A549 (cell line): ENCODE measurements at places on chromosomes 12 and 14. TPM values are rescaled to one million over a fixed set of nuclear protein-coding genes. Genes with fewer than 3 reads are reported as not detected.

ACOT4 gene
- 1.6 TPM in 3 replicates for polyA plus RNA-seq

BDKRB1 gene
- polyA plus RNA-seq, result 2.6 to 3.3 TPM (median 2.8 TPM) in 3 replicates

TSPAN8 gene
- polyA plus RNA-seq, result not detected in 3 replicates

AICDA gene
- polyA plus RNA-seq, result 0.05 to 0.16 TPM (median 0.05 TPM) in 3 replicates

TMEM30B gene
- polyA plus RNA-seq, result 0.16 to 0.21 TPM (median 0.18 TPM) in 3 replicates

ARHGEF40 gene
- polyA plus RNA-seq, result 7.9 to 9.9 TPM (median 9.6 TPM) in 3 replicates

POTEM gene
- not detected in 3 replicates for polyA plus RNA-seq

TSHR gene
- not detected in 3 replicates for polyA plus RNA-seq

PKP2 gene
- polyA plus RNA-seq, result 2.3 to 3.0 TPM (median 2.3 TPM) in 3 replicates

NKX2-1 gene
- polyA plus RNA-seq, result not detected in 3 replicates

PIWIL1 gene
- not detected in 3 replicates for polyA plus RNA-seq

LRRC10 gene
- polyA plus RNA-seq, result not detected in 3 replicates

RERG gene
- polyA plus RNA-seq, result 0.46 to 0.79 TPM (median 0.66 TPM) in 3 replicates

EGLN3 gene
- 3.4 to 3.8 TPM (median 3.5 TPM) in 3 replicates for polyA plus RNA-seq

- DNase-seq, result no peak
These were observed 48.8 kb downstream of the IPO8 start for GRCh38 chr12:30646821-30647220.

DNA sequence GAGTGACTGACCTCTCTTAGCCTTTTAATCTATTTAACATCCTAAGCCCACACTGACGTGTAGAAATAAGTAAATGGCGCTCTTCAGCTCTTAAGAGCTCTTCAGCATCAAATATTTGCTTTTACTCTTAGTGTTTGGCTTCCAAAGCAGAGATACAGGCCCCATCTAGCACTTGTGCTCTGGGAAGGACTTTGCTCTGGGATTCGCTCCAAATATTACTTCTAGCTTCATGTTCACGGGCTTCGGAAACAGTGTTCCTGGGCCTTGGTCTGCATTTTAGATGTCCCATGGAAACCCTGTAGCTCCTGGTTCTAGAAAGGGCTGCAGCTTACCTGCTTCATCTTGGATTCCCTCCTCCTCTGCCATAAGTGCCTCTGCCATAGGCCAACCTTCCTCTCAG is 2.7 kb upstream of the NKX2-8 start:
- no peak for DNase-seq

DNA sequence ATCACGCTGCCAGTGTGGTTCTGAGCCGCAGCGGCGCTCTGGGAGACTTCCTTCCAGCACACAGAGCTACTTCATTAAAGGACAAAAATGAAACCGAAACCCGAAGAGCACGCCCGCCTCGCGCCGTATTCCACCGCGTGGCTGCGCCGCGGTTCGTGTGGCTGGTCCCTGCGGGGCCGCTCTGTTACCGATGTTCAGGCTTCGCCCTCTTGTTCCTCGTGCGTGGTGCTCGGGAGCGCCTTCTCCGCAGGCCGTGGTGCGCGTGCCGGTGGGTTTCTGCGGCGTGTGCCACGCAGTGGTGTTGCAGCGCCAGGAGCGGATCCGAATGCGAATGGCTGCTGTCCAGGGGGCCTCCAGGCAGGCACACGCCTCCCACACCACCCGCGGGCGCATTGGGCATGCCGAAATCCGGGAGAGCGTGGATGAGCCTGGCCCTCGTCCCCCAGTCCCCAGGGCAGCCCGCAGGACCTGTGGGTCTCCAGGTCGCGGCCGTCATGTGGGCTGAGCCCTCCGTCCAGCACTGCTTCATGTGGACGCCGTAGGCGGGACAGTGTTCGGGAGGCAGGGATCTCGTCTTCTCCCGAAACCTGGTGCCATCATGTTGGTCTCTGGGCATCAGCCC is 91.2 kb downstream of the ADGRD1 start:
- no peak for DNase-seq

GRCh38 chr14:78398216-78398615 is 228.0 kb downstream of the NRXN3 start:
- no peak for DNase-seq

DNA sequence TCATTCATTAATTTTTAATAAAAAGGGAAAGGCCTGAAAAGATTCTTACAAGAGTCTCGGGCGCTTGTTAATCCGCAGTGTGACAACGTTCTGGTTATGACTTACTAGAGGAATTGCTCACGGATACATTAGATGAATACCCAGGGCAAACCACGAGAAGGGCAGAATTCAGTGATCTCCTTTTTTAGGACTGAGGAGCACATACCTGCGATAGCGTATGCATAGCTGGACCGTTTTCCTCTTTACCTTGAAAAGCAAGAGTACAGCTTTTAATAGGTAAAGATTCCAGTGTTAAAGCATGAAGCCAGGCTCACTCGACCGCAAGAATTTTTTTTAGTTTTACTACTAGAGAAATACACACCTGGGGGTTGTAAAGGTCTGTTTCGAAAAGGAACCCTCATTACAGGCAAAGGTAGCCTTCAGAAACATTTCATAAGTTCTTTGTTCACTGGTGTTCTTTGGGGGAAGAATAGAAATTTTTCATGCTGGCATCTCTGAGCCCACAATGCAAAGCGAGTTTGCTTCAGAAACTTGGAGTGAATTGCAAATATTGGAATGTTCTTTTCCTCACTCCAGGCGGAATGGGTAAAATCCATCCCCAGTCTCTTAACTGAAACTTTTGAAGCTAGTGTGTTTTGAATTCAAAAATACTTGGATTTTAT is 953 bp downstream of the MAPK1IP1L start:
- no peak for DNase-seq

DNA sequence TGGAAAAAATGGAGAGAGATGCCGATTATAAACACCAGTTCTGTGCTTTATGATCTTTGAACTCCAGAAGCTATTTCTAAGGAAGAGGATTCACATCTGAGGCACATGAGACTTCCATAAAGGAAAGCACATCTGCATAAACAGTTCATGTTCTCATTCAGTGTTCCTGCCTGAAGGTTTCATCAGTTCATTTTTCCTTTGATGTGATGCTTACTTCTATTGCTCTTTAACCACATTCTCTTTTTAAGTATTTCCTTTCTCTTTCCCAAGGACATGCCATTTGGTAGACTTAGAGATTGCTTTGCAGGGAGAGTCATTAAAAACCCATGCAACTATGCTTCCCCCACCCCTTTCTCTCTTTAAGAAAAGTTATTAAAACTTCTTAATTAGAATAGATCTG is 387.0 kb upstream of the FLRT2 start:
- no peak for DNase-seq

DNA sequence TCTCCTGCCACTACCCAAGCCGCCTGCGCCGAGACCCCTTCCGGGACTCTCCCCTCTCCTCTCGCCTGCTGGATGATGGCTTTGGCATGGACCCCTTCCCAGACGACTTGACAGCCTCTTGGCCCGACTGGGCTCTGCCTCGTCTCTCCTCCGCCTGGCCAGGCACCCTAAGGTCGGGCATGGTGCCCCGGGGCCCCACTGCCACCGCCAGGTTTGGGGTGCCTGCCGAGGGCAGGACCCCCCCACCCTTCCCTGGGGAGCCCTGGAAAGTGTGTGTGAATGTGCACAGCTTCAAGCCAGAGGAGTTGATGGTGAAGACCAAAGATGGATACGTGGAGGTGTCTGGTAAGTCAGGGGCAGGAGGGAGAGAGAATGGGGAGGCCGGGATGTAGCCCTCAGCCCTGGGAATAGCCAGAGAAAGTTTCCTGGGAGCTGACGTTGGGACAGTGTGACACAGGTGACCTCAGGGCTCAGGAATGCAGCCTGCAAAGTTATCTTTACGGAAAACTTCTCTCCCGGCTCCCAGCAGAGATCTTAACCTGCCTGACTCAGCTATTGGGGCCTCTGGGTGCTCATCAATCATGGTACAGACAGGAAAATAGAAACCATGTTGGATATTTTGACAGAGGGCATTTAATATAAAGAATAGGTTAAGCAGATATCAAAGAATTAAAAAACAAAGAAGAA is 747 bp downstream of the HSPB8 start:
- peak; percentile 64 for DNase-seq

- peak; percentile 13 for DNase-seq
These were observed 11.0 kb downstream of the ASB2 start for GRCh38 chr14:93965287-93965821.

DNA sequence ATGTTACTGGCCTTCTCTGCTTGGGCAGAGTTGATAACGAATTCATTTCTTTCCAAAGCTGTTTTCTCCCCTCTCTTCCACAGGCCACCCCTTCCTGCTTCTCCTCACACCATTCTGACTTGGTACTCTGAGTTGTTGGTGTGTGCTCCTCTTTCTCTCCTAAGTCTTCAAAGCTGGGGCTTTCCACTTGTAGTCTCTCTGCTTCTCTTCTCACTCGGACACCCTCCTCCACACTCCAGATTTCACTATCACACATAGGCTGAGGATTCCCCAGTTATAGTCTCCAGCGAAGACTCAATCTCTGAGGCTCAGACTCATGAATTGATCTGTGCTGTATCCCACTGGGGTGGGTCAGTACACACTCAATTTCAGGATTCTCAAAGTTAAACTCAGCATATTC is 201.0 kb downstream of the SSPN start:
- DNase-seq, result no peak

DNA sequence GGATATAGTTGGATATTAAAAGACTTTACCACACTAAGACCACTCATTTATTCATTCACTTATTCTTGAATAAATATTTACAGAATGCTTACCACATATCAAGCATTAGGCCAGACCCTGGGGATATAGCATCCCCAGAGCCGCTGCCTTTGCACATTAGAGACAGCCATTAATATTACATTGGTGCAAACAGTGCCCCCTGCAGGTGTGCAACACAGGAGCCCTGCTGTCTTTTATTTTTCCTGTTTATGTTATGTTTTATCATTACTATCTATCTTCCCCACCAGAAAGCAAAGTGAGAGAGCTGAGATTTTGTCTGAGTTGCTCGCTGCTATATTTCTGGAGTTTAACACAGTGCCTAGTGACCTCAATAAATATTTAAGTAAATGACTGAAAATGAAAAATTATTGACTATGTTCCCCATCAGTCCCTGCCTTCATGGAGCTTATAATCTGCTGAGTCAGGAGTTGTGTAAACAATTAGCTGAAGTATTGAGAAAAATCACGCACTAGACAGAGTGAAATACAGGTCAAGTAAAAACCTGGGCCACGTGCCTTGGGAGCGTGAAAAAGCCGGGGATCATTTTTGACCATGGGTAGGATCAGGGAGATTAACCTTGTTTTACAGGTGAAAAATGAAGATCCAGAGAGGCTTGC is 301.6 kb downstream of the PCNX1 start:
- no peak for DNase-seq

DNA sequence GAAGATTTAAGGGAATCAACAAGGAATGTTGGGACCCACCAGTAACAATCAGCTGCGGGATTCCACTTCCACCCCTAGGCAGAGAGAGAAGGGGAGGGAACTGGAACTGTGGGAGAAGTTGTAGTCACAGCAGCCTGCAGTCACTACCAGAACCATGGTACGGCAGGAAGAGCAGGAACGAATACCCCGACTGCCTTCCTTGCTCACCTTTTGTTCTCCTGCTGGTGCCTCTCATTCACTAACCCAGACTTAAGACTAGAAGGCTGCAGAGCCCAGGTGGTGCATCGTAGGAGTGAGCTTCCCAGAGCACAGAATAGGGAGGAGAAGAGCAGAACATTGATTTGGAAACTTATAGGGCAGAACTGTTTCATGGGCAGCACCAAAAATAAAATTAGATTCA is 154.2 kb downstream of the DYRK2 start:
- DNase-seq, result no peak

DNA sequence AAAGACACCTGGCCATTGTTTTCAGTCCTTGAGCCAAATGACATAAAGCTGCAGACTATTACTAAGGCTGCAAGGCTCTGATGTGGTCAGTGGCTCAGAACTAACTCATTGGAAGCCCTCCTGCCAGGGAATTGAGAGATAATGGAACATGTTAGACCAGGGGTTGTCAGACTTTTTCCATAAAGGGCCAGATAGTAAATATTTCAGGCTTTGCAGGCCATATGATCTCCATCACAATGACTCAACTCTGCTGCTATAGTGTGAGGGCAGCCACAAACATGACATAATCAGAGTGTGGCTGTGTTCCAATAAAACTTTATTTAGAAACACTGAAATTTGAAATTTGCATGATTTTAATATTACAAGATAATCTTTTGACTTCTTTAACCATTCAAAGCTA is 140.3 kb downstream of the TMEM30B start:
- DNase-seq, result no peak

DNA sequence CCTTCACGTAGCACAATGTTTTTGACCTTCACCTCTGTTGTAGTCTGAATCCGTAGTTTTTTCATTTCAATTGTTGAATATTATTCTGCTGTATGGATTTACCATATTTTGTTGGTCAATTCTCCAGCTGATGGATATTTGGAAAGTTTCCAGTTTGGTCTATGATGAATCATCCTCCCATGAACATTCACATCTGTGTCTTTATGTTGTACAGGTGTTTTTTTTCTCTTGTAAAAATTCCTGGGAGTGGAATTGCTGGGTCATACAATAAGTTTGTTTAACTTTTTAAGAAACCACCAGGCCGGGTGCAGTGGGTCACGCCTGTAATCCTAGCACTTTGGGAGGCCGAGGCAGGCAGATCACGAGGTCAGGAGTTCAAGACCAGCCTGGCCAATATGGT is 36.7 kb upstream of the GNG2 start:
- no peak for DNase-seq

GRCh38 chr14:32734261-32734660 is 204.4 kb upstream of the NPAS3 start:
- no peak for DNase-seq

- no peak for DNase-seq
These were observed 50.3 kb downstream of the LMO3 start for GRCh38 chr12:16555630-16556029.

- DNase-seq, result no peak
These were observed 25.3 kb upstream of the CLMN start for GRCh38 chr14:95345032-95345431.

GRCh38 chr14:96705422-96706092 is 91.6 kb upstream of the VRK1 start:
- no peak for DNase-seq

- no peak for DNase-seq
These were observed 1127.0 kb downstream of the GALC start for GRCh38 chr14:86865934-86866333.

GRCh38 chr14:35632676-35633075 is 98.7 kb downstream of the INSM2 start:
- no peak for DNase-seq

DNA sequence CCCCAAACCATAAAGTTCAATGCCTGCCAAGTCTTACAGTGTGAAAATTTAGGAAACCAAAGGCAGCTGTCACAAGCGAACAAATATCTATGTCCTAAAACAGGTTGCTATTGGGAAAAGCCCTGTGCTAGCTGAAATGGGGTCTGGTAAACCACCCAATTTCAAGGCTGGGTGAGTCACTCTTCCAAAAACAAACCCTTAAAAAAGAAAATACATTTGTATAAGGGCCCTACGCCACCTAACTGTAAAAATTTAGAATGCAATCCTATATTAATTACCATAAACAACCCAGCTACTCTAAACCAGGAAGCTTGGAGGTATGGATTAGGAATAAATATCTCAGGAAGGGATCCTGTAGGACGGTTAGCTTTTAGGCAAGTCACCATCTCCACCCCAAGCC is 32.1 kb downstream of the PRMT8 start:
- DNase-seq, result no peak

DNA sequence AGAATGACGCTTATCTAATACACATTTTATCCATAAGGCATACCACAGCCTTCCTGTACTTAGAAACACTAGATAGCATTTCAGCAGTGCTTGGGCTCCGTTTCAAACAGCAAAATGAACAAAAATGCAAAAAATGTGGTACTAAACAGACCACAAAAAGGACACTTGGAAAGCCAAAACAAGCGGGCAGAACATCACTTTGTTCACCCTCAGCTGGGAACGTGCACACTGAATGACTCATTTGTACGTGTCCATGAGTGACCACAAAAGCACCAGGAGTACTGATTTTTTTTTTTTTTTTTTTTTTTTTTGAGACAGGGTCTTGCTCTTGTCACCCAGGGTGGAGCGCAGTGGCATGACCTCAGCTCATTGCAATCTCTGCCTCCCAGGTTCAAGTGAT is 8.9 kb upstream of the FOXN3 start:
- DNase-seq, result no peak
